Activated T-cell treated with anti-CD3 and anti-CD28 coated beads, Interleukin-2, amount 50 U/mL, for 72 hours (primary cell): ENCODE measurements at places on chromosomes 2 and 18. TPM values are rescaled to one million over a fixed set of nuclear protein-coding genes. Genes with fewer than 3 reads are reported as not detected.

LINC00305 gene
- not detected for total RNA-seq

MAB21L4 gene
- not detected for total RNA-seq

NAT8 gene
- not detected for total RNA-seq

SKOR2 gene
- total RNA-seq: 0.70 TPM

ACAA2 gene
- total RNA-seq: 84.1 TPM

LCT gene
- 0.29 TPM for total RNA-seq

HOXD3 gene
- total RNA-seq: not detected

ACVR1C gene
- 2.3 TPM for total RNA-seq

NTSR2 gene
- not detected for total RNA-seq
